ENCODE measurements at places on chromosomes 12 and 14.

DNA sequence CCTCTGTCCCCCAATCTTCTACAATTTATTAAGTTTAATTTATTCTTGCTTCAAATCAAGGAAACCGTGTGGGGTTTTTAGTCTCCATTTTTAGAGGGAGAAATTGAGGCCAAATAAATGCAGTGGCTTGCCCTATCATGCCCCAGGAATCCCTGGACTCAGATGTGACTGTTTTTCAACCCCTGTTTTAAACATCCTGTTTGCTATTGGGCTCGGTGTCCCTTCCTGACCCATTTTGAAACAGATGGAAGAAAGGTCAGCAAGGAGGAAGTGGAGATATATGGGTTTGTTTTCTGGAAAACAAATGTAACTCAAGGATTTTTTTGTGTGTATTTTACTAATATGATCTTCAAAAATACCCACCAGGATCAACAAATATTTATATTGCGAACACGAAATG, 84.7 kb downstream of the DACT1 start:
- no peak for DNase-seq

GRCh38 chr12:115636546-115636945, 640.9 kb downstream of the MED13L start:
- no peak for DNase-seq

GRCh38 chr12:84913129-84913515, 523 bp upstream of the SLC6A15 start:
- peak; percentile 6 for DNase-seq

DNA sequence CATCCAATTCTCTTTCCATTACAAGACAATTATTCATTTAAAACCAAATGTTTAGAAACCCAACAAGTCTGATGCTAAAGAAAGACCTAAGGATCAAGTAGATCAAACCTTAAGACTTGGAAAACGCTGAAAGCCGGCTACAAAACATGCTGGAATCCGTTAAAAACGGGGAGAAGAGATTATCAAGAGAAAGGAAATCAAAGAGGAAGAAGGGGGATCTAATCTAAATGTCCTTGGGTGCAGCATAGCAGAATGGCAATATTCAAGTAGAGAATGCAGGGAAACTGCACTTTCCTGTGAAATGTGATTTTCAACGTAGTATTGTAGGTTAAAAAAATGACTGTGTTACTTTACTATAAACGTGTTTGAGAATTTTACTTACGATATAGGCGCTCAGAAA, 1.3 kb downstream of the PPP1R13B start:
- no peak for DNase-seq

DNA sequence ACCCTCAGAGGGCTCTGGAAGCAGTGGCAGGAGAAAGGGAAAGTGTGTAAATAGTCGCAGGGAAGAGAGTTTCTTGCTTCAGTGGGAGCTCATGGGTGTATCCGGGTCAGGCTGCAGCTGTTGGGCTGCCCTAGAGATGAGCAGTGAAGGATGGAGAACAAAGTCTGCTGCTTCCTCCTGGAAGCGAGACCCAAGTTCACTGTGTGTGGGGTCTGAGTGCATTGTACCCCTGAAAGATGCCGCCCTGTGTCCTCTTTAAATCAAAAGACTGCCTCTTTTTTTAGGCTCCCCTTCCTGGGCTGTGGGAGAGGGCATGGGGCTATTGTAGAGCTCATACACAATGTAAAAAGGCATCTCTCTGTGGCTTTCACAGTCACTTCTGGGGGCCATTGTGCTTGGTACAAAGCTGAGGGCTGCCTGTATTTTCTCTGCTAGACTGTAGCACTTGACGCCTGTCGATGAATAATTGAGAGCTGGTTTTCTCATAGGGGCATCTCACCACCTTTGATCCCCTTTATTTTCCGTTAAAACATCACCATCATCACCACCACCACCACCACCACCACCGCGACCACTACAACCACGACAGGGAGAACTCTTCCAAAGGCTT, 16.7 kb downstream of the CHST11 start:
- no peak for DNase-seq

DNA sequence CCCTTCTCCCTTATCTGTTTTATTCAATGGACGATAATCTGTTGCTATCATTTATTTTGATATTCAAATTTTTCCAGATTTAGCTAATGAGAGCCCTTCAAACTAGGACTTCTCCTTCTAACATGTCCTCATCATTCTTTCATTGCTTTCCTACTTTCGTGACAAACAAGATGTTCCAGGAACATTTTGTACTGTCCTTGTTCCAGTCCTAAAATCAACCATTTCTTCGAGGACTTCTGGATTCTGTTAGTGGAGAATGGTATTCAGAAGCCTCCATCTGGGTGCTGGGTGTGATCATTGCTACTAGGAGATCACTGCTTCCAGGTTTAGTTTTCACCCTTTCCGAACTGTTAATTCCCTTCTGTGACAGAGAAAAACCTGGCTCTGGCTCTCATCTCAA, 29.5 kb upstream of the FBXO34 start:
- no peak for DNase-seq

DNA sequence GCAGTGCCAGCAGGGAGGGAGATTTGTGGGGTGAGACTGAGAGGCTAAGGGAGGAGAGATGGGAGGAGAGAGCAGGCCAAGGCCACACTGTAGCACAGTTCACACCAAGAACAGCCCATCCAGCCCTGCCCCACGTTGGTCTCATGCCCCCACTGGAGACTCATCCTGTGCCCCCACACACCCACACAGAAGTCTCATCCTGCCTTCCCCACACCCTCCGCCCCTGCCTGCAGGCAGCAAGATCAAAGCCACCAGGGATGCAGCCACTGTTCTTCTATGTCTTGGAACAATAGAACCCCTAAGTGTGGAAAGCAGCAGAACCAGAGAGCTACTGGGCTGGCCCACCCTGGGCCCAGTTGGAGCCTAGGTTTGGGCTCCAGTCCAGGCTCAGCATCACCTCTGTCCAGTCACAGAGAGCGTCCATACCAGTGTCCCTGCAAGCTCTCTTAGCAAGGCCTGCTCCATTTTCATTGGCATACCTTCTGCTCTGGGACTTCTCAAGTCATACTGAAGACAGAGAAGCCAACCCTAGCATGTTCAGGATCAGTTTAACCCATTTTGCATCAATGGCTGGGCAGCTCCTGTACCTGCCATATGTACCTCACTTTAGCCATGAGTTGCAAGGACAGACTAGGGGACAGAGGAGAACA, 31.7 kb upstream of the HDAC7 start:
- no peak for DNase-seq

- no peak for DNase-seq
These were observed 118.9 kb downstream of the UNC79 start for GRCh38 chr14:93549595-93549994.

GRCh38 chr12:108594-108993, 42.0 kb downstream of the IQSEC3 start:
- peak; percentile 57 for DNase-seq

- DNase-seq, result no peak
These were observed 707.8 kb downstream of the FLRT2 start for GRCh38 chr14:86237733-86238132.

DNA sequence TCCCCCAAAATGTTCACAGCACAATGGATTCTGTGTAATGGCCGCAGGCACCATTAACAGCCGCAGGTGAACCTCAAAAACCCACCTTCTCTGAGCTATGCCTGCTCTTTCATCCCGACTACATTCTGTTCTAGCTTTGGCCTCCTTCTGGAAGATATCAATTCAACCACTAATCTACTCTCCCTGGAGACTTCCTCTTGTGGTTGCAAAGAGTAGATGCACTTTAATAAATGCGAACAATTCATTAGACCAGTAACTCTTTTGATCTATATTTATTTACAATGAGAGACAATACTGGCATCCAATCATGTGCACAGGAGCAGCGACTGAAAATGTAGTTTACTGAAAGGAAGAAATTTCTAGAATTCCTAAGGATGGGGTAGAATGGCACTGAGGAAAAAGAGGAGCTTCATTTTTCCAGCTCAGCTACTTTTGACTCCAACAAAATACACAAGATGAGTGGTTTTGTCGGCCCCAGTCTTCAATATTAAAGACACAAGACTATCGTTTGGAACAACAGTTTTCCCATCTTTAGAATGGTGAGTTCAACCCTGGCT, 5.3 kb downstream of the GRIN2B start:
- DNase-seq, result no peak

DNA sequence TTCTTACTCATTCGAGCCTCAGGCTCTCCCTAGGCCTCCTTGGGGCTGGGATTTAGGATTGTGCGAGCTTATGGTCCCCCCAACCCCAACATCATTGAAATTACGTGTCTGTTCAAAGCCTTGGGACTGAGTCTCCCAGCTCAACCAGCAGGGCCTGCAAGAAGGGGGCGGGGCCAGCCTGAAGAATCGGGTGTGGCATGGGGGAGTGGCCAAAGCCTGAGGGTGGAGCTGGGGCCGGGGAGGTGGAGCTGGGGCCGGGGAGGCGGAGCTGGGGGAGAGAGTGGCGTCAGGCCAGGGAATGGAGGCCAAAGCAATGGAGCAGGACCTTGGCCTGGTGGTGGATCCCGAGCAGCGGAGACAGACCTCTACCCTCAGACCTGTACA, 24.3 kb upstream of the HSPB8 start:
- DNase-seq, result no peak

GRCh38 chr12:123365025-123365917, 624 bp upstream of the SBNO1 start:
- DNase-seq, result peak; percentile 99

DNA sequence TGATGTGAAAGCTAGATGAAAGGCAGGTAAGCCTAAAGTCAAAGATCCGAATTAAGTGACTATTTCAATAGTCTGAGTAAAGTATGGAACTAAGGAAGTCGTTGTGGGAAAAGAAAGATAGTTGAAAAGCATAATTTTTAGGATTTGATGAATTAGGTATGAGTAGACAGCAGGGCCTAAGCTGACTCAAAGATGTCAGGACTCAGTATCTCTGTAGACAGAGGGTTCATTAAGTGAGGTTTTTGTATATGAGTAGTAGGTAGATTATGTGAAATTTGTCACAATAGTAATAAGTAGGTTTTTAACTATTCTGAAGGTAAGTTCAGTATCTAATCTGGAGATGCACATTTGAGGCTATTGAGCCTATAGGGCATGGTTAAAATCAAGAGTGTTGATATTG, 196.4 kb downstream of the RASSF9 start:
- no peak for DNase-seq

GRCh38 chr14:76933515-76933914, 95.0 kb downstream of the IRF2BPL start:
- no peak for DNase-seq

DNA sequence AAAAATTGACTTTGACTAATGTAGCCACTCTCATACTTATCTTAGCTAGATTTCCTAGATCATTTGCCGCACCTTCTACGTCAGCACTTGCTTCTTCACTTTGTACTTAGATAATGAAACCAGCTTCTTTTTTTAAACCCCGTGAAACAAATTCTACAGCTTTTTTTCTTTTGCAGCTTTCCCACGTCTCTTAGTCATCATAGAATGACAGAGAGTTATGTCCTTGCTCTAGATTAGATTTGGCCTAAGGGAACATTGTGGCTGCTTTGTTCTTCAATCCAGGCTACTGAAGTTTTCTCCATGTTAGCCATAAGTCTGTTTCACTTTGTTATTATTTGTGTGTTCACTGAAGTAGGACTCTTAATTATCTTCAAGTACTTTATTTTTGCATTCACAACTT, 94.9 kb downstream of the SLCO1A2 start:
- DNase-seq, result no peak

GRCh38 chr14:61321385-61322010, at the start of gene PRKCH:
TSS of gene PRKCH (plus strand) at chr14:61321579. CDS start at chr14:61322102, 523 bp downstream.
- peak; percentile 50 for DNase-seq

GRCh38 chr14:53814392-53814791, 142.2 kb downstream of the BMP4 start:
- no peak for DNase-seq

- peak; percentile 15 for DNase-seq
These were observed 465.5 kb upstream of the ATP2B1 start for GRCh38 chr12:90174198-90174510.

GRCh38 chr14:43532825-43533416, 974.2 kb downstream of the FSCB start:
- DNase-seq, result no peak

DNA sequence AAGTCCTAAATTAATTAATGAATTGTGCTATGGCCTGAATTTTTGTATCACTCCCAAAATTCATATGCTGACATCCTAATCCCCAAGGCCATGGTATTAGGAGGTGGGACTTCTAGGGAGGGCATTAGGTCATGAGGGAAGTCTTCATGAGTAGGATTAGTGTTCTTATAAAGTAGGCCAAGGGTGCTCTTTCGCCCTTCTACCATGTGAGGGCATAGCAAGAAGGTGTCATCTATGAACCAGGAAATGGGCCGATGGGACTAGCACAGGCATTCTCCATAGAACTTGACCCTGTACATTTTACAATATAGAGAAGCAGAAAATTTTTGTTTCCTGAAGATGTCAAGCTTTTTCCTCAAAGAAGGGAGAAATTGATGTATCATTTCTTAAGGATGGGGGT, 12.5 kb downstream of the SYT10 start:
- DNase-seq, result peak; percentile 9

- peak; percentile 50 for DNase-seq
These were observed 462 bp downstream of the SRP54 start for GRCh38 chr14:34983148-34983760.

DNA sequence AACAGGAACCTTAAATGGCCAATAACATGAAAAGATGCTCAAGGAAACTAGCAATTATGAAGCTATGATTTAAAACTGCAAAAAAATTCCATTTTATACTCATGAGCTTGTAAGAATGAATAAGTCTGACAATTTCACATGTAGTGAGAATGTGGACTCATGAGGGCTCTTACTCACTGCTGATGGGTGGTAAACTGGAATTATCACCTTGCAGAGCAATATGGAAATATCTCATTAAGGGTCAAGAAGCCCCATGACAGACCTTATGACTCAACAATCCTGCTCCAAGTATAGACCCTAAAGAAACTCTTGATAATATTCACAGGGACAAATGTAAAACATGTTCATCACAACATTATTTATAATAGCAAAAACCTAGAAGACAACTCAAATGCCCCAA, 23.5 kb upstream of the SMAGP start:
- no peak for DNase-seq

DNA sequence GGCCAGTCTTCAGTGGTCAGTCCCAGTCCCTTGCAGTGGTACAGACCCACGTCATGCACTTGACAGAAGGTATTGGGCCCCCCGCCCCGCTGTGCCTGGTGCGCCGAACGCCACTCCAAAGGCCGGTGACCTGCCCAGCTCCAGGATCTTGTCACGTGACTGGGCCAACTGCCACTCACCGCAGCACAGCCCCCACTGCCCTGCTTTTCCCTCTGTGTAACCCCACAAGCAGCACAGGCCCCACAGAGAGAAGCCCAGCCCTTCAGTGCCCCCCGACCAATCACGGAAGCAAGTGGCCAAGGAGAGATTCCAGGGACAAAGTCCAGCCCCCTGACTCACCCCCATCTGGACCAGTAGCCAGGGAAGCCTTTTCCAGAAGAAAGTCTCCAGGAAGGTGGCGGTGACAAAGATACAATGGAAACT, 498 bp downstream of the GPR132 start:
- DNase-seq, result no peak

DNA sequence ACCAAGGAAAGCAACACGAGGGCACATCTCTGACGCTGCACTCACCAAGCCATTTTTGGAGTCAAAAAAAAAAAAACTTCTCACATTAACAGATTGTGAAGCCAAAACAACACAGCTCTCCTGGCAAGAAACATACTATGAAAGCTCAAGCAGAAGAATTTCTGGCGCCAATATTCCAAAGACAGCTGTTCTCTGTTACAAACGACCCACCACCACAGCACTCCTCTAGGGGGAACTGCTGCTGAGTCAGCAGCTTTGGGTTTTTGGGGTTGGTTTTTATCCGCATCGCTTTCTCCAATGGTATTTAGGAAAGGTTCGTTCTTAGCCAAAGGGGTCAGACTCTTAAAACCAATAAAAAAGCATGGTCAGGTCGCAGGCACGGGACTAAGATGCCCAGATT, 379.4 kb downstream of the RPS29 start:
- DNase-seq, result no peak
